ENCODE measurements at places on chromosomes 6 and 20.

DNA sequence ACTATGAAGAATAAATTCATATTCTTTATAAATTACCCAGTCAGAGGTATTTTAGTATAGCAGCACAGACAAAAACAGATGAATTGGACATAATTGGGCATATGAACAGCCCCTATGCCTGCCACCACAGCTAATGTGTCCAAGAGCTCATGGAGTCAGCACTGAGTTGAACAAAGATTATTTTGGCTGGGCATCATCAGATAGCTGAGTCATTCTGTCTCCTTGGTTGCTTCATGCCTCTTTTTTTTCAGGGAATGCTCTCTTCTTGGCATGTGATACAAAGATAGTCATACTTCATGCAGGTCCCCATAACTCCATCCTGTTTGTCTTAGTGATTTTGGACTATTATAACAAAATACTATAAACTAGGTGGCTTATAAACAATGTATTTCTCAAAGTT, 275.6 kb downstream of the TENT5A start:
- no peak for DNase-seq

GRCh38 chr20:57596998-57597939, 23.0 kb downstream of the ZBP1 start:
- peak; percentile 6 for DNase-seq

GRCh38 chr6:4817551-4817950, 41.3 kb downstream of the CDYL start:
- no peak for DNase-seq

GRCh38 chr20:34705008-34705396, 858 bp downstream of the TP53INP2 start:
- DNase-seq: no peak

DNA sequence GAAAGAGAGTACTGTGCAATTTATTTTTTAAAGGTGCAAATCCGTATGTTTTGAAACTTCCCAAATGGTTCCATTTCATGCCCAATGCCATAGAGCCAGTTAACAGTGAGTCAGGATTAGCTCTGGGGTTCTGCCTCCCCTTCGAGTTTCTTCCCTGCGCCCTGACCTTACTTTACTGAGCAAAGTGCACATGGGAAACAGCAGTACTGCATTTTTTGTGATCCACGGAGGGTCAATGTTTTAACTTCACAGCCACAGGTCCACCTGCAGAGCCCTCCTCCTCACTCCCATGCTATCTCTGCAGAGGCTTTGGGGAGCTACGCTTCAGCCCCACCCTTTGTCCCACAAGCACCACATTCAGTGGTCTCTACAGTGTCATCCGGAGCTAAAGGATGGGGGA, 44.0 kb upstream of the CNKSR3 start:
- DNase-seq: no peak

DNA sequence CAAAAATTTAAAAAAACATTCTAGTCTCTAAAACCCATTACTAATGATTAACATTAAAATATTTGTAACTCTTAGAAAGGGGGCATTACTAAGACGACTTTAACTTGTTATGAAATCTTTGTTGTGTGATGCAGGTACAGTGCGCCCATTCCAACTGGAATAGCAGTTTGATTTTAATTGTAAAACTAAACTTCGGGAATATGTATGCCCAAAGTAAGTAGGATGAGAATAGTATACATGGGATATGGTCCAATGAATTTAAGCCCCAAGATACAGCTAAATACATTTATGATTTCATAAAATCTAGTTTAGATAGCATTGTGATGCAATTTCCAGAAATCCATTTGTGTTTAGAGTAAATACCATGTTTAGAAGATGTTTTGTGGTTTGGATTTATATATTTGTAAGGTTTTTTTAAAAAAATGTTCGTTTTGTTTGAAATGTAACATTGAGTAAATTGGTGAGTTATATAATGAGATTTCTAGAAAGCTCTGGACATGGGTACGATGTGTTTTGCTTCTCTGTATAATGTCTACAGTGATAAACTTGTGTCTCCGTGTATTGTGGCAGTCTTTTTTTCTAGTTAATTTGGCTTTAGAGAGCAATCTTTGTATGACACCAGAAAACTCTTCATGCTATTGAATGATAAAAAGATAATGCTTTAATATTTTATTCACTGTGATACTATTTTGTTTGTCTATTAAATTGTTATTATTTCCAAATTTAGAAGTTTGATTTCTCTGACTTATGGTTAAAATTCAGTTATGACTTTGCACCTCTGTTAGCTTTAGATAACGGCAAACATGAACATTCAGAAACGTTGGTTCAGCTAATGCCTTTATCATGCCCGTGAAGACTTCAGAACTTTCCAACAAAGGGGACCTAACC, 54.8 kb downstream of the RNF182 start:
- DNase-seq: no peak

DNA sequence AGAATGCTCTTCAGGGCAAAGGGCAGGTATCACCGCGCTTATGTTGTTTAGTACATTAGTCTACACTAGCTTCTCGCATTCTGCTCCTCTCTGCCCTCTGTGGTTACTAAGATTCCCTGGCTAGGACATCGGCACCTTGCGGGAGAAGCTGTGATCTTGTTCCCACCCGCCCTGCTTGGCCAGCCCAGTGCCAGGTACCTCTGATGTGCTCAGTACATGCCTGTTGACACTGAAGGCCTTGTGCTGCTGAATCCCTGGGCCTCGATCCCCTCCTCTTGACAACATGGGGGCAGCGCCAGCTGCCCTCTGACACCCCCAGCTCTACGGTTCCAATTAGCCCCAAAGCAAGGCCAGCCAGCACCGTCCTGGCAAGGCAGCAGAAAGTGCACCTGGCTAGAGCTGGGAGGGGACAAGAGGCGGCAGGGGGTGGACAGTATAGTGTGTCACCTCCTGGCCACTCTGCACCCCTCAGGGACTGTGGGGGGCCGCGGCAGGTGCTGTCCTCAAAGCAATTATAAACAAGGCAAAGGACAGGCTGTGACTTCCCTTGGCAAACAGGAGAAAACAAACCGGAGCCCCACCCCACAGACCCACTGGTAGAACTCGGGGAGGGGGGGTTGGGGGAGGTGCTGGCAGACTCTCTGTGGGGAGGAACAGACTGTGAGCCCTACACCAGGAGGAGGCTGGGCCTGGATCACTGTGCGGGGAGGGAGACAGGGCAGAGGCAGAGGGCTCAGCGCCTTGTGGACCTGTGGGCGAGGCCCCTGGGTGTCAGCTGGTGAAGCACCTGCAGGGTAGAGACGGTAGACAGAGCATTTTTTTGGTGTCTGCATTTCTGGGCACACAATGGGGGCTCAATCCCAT, 7.1 kb downstream of the TFEB start:
- DNase-seq: no peak

GRCh38 chr6:110233770-110234374, 53.6 kb downstream of the CDC40 start:
- no peak for DNase-seq

DNA sequence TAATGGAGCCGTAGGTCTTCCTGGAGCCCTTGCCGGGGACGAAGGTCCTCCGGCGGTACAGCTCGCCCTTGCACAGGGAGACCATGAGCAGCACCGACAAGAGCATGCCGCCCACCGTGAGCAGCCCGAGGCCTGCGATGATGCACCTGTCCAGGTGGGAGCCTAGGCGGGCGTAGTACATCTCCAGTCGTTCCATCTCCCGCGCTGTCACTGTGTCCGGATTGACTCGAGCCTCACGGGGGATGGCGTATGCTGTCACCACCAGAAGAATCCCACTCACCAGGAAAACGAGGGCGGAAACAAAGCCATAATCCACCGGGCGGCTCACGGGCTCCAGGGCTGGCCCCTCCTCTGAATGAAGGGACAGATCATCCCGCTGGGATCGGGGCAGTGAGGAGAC, 3.8 kb downstream of the TMEM74B start:
- no peak for DNase-seq

- no peak for DNase-seq
Observed at GRCh38 chr6:21309807-21310221, 283.7 kb upstream of the SOX4 start.

DNA sequence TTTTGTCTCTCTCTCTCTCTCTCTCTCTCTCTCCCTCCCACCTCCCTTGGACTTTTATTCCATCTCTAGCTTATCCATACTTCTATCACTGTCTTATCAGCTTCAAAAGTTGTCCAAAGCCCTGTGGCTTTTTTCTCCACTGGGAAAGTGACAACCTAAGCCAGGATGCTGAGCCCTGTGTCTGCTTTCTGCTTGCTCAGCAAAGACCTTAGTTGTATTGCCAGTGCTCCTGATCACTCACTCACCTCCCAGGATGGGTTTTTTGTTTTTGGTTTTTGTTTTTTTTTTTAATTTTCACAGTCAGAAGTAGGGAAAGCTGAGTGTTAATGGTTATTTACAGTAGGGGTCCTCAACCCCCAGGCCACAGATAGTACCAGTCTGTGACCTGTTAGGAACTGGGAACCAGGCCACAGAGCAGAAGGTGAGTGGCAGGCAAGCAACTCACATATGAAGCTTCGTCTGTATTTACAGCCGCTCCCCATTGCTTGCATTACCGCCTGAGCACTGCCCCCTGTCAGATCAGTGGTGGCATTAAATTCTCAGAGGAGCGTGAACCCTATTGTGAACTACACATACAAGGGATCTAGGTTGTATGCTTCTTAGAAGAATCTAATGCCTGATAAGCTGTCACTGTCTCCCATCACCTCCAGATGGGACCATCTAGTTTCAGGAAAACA, 125.0 kb upstream of the ID4 start:
- peak; percentile 10 for DNase-seq
